NCI-H2081 treated with DMSO at 0.1 percent for 48 hours (cell line): ENCODE measurements at places on chromosomes 1 and 21.

GRCh38 chr1:108077991-108078390 is 113.0 kb upstream of the VAV3 start:
- DNase-seq: no peak

DNA sequence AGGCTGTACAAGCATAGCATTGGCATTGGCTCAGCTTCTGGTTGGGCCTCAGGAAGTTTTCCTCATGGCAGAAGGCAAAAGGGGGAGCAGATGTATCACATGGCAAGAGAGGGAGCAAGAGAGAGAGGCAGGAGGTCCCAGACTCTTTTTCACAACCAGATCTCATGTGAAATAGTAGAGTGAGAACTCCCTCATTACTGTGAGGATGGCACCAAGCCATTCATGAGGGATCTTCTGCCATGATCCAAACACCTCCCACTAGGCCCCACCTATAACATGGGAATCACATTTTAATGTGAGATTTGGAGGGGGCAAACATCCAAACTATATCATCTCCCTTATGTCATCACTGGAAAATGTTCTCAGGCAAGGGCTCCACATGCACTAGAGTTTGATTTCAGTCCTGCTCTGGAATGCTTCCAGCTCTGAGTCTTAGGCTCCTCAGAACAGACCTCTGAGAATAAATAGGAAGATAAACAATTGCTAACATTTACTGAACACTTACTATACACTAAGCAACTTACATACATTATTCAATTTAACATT is 39.4 kb upstream of the VTCN1 start:
- DNase-seq: no peak

GRCh38 chr1:172507741-172508140 is 25.2 kb upstream of the SUCO start:
- no peak for DNase-seq

DNA sequence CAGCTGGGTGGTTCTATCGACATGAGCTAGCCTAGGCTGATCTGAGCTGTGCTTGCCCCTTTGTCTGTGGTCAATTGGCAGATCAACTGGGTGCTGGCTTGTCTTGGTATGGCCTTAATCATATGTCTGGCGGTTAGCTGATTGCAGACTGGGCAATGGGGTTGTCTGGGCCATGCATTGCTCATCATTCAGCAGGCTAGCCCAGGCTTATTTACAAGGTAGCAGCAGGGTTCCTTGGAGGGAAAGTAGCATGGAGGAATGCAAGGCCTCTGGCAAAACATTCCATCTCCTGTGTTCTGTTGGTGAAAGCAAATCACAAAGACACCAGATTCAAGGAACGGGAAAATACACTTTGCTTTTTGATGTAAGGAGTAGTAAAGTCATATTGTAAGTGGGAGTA is 84.0 kb upstream of the IVNS1ABP start:
- no peak for DNase-seq

GRCh38 chr1:211527006-211527405 is 35.0 kb upstream of the RD3 start:
- no peak for DNase-seq

DNA sequence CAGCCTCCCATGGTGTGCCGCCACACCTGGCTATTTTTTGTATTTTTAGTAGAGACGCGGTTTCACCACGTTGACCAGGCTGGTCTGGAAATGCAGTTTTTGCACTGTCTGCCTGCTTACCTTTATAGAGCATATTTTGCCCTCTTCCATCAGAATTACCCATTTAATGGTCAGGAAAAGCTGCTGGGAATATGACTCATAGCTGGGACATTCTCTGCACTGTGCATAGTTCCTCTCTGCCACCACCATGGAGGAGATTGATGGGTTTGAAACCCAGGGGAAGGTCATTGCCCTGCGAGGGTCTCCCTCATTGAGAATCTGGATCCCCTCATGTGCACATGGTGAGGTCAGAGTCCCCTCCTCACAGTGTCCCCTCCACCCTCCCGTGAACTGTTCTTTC is 32.1 kb downstream of the MX1 start:
- no peak for DNase-seq

- no peak for DNase-seq
Observed at GRCh38 chr21:46222436-46223116, 6.0 kb downstream of the LSS start.

GRCh38 chr1:165862448-165862847 is 35.0 kb downstream of the UCK2 start:
- DNase-seq: no peak

DNA sequence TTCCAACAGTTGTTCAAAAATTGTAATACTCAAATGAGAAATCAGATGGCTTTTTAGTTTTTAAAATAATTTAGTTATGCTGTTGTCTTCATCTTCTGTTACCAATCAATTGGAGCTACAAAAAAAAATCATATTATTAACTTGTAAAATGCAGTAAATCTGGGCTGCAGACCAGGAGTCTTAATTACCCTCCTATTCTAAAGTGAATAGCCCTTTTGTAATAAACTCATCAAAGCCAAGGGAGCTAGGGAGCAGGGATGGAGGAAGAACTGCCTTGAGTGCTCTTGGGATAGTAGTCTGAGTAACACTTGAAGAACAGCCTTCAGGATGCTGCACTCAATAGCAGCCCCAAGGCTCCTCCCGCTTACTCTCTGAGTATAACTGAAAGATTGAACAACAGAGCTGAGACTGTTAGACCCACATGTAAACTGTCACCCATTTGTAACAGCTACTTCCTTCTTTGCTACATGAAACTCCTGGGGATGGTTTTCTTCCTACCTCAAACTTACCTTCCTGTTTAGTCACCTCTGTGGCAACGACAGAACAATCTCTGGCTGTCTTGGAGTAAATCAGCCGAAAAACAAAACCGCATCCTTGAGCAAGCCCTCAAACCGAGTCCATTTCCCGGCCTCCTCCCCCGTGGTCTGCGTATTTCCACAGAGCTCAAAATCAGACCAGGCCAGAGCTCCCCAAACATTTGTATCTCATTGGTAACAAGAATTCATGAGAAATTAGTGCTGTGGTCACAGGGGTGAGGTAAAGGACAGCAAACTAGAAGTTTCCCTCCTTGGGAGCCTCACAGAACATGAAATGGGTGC is 55.9 kb downstream of the CD58 start:
- DNase-seq: no peak

DNA sequence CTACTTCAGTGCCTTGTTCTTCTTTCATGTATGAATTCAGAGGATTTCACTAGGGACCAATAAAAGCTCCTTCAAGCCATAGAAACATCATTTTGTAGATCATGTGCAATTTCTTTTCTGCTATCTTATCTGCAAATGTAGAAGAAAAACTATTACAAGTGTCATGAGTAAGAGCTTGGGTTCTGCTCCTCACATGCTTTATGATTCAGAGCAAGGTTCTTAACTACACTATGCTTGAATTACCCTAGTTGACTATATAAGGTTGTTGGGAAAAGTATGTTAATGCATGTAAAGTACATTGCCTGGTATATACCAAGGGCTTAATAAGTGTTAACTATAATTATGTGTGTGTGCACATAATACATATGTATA is 91.4 kb upstream of the S1PR1 start:
- DNase-seq: no peak

- DNase-seq: no peak
Observed at GRCh38 chr21:15749861-15750159, 20.0 kb downstream of the USP25 start.

GRCh38 chr1:100658716-100659026 is 60.9 kb upstream of the VCAM1 start:
- DNase-seq: no peak

DNA sequence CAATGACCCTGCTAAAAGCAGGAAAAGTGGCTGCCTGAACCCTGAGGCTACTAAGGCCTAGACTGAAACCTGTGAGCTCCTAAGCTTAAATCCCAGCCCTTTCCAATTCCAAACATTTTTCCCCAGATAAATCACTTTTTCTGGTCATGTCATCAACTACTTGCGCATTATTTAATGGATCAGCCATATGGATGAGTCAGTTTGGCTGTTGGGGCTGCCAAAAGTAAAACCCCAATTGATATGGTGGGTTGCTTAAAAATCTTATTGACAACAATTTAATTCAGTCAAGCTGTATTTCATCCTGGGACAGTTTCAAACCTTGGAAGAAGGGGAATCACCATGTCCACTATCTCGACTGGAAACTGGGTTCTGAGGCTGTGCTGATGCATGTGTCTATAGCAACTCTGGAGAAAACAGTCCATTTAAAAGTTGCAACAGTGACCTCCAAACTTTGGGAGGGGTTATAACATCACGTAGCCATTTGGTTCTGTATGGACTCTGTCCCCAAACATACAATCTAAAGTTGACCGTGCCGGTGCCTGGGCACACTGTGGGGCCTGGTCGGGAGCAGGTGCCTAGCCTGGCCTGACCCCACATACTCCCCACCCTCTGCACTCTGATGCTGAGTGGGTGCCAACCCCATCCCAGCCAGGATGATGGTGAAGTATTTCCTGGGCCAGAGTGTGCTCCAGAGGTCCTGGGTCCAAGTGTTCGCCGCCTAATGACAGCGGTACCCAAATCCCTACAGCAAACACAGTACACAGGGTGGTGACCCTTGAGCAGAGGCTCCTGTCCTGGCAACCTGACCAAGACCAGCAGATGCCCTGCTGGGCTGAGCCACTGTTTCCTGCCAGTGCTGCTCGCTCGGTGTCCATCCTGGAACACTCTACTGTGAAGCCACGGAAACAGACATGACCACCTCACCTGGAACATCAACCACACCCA is 46.5 kb upstream of the LRRC52 start:
- DNase-seq: no peak

- no peak for DNase-seq
Observed at GRCh38 chr1:244436336-244437085, 15.2 kb downstream of the ADSS2 start.

DNA sequence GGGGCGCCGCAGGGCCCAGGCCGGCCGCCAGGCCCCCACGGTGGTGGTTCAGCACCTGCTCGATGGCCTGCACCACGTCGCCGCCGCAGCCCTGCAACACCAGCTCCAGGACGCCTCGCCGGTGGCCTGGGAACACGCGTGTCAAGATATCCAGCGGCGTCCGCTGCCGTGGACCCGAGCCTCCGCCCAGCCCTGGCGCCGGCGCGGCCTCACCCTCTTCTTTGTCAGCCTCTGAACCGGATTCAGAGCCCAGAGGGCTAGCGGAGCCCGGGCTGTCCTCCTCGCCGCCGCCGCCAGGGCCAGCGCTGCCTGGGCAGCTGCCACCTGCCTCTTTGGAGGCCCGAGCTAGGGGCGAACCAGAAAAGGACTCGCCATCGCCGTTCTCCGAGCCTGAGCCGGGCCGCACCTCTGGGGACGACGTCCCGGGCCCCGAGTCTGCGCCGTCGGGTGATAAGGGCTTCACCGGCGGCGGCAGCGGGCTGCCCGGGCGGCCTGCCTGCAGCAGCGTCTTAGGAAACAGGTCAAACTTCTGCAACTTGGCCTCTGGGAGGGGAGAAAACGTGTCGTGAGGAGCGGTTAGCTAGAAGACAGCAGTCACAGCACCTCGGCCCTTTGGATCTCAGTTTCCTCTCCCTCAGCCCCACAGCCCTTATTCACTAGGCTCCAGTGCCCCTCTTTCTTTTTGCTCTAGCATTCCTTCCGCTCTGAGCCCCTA is 3.9 kb downstream of the DMRTA2 start:
- no peak for DNase-seq

GRCh38 chr1:66251546-66251945 is 282.4 kb upstream of the SGIP1 start:
- no peak for DNase-seq

- no peak for DNase-seq
Observed at GRCh38 chr21:34754690-34755647, 86.2 kb downstream of the CLIC6 start.

- no peak for DNase-seq
Observed at GRCh38 chr1:7302126-7302525, 469.0 kb upstream of the VAMP3 start.

DNA sequence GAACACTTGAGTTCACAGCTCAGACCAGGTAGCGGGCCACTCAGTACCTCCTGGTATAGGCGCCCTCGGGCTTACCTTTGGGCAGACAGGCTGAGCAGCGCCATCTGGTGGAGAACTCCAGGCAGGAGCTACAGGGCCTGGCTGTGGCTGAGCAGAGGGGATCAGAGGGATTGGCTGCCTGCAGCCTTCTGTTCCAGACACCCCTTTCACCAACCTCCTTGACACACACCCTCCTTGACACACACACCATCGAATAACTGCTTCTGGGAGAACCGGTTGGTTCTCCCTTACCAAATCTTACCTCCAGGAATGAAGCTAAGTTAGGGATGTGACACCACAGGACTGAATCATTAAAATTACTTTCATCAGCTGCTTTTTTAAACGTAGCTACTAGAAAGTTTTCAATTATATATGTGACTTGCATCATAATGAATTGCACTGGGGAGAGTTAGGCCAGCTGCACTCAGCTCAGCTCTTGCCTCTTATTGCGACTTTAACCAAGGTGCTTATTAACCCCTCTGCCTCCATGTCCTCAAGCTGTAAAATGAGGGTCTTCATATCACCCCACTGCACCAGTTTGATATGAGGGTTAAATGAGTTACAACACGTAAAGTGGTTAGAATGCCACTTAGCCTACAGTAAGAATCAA is 6.6 kb downstream of the LIN28A start:
- DNase-seq: no peak

GRCh38 chr1:91816031-91816430 is 69.9 kb downstream of the TGFBR3 start:
- no peak for DNase-seq

DNA sequence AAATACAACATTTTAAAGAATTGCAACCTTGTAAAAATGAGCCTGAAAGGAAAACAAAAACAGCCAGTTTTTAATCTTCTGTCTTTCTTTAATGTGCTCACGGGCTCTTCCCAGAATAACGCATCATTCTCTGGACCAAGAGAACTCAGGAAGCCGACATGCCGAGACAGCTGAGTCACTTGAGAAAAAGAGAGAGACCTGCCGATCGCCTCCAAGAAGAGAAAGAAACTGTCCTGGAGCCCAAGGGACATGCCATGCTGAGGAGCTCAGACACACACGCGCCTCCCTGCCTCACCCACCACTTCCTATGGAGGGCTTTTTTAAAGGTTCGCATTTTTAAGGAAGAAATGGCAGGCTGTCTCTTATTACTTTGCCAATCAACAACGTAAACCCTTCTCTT is 176.4 kb downstream of the ZNF281 start:
- no peak for DNase-seq

GRCh38 chr1:224196813-224197600 is 14.0 kb downstream of the DEGS1 start:
- no peak for DNase-seq

GRCh38 chr1:119929643-119930315 is 33.5 kb upstream of the ADAM30 start:
- no peak for DNase-seq

- no peak for DNase-seq
Observed at GRCh38 chr1:25150985-25151495, 81.3 kb downstream of the SYF2 start.
